Pancreas (tissue), 10 donors: ENCODE measurements at places on chromosomes 6 and 20. TPM values are rescaled to one million over a fixed set of nuclear protein-coding genes. Genes with fewer than 3 reads are reported as not detected.

The DHX16 gene
- 11.9 TPM for total RNA-seq

The PCSK2 gene
- 5.4 TPM for total RNA-seq

The RTN4IP1 gene
- total RNA-seq, result 3.2 TPM

The SLC22A3 gene
- 0.37 TPM for total RNA-seq

The GATA5 gene
- total RNA-seq, result 0.34 TPM

The NINL gene
- total RNA-seq, result 9.0 TPM

The AIF1 gene
- 17.9 TPM for total RNA-seq
